ENCODE measurements at places on chromosomes 6 and 20. TPM values are rescaled to one million over a fixed set of nuclear protein-coding genes. Genes with fewer than 3 reads are reported as not detected.

Gene PI16
- 181 TPM for total RNA-seq

GRCh38 chr6:132118144-132118543, 167.0 kb upstream of the CCN2 start:
- no peaks in the 10 kb centered on the region for H3K27me3 ChIP-seq
- H3K4me1 ChIP-seq = peaks cover 18% of the 10 kb centered on the region
- no peaks in the 10 kb centered on the region for H3K36me3 ChIP-seq
- no peak overlapping the region for H3K4me3 ChIP-seq
- no peak overlapping the region for H3K27ac ChIP-seq

Gene SSTR4
- not detected for total RNA-seq

DNA sequence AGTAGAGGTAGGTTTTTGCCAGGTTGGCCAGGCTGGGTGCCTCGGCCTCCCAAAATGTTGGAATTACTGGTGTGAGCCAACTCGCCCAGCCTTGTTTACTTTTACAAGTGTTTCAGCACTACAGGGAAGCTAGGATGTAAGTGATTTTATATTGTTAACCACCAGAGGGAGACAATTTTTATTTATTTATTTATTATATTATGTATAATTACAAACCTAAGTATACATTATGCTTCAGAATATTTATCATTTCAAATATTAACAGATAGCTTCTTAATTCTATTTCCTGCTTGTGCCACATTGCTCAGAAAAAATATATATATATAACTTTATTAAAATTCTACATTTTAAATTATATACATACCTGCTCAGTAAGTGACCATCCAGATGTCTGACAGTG, 9.8 kb downstream of the MMUT start:
- DNase-seq = peak; percentile 35
- no peaks in the 10 kb centered on the region for H3K27me3 ChIP-seq
- no peak overlapping the region for H3K4me3 ChIP-seq
- H3K27ac ChIP-seq = no peak overlapping the region

Gene ABHD16B
- total RNA-seq = not detected

DNA sequence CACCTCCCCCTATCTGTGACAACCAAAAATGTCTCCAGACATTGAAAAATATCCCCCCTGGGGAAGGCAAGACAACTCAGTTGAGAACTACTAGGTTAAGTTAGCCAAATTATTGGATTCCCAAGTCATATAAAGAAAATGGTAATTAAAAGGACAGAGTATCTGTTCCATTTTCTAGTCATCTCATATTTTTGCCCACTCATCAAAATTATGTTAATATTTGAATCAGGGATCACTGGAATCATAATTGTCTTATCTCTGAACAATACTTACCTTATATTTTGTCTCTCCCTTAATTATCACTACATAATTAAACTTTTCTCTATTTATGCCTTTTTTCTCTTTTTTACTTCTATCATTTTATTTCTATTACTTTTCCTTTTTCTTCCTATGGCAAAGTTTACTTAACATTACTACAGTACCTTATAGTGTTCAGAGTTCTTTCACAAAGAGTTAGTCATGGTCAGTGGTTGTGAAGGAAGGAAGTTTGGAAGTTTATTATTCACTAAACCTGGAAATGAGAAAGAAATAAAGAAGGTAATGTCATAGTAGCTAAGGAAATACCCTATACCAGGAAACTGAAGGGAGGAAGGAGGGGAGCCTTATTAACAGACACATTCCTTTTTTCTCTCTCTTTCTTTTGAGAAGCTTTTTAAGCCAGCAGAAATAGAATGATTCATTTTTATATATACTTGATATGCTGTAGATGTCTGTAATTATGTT, 332.9 kb downstream of the COL12A1 start:
- no peak overlapping the region for H3K4me3 ChIP-seq
- H3K27ac ChIP-seq = no peak overlapping the region
- no peak for DNase-seq
- no peaks in the 10 kb centered on the region for H3K36me3 ChIP-seq
- peaks cover 6% of the 10 kb centered on the region for H3K4me1 ChIP-seq

GRCh38 chr20:1496930-1497329, 5.7 kb upstream of the SIRPB2 start:
- no peak overlapping the region for H3K4me3 ChIP-seq
- peaks cover 56% of the 10 kb centered on the region for H3K27me3 ChIP-seq
- no peaks in the 10 kb centered on the region for H3K4me1 ChIP-seq
- H3K27ac ChIP-seq = no peak overlapping the region

Measured in GM23248 (cell line).